ENCODE measurements at places on chromosomes 2 and 18. TPM values are rescaled to one million over a fixed set of nuclear protein-coding genes. Genes with fewer than 3 reads are reported as not detected.

The NAT8 gene
- total RNA-seq, result not detected

The BUB1 gene
- 28.0 TPM for total RNA-seq

The BCL11A gene
- under 0.01 TPM for total RNA-seq

The C2orf66 gene
- 0.19 TPM for total RNA-seq

The VWC2L gene
- total RNA-seq, result under 0.01 TPM
